Body of pancreas (tissue), 4 donors: ENCODE measurements at places on chromosomes 2 and 18. TPM values are rescaled to one million over a fixed set of nuclear protein-coding genes. Genes with fewer than 3 reads are reported as not detected.

DNA sequence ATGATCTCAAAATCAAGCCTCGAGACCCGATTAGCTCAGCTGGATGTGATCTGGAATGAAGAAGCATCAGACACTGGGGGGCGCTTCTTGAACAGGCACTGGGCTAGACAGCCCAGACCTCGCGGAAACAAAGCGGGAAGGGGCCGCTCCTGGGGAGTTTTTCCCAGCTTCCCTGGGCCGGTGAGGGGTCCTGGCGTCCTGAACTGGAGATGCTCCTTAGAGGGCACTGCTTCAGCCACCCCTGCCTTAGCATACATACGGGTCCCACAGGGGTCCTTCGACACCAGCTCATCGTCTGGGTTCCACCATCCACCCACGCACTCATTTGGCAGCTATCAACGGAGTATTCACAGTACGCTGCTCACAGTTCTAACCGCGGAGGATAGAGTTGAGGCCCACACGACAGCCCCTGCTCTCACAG is 146.7 kb downstream of the TSN start:
- no peaks in the 10 kb centered on the region for H3K4me1 ChIP-seq
- no peaks in the 10 kb centered on the region for H3K36me3 ChIP-seq
- DNase-seq: no peak
- no peak overlapping the region for H3K4me3 ChIP-seq
- no peak overlapping the region for H3K27ac ChIP-seq

Gene PROKR1
- not detected for total RNA-seq

DNA sequence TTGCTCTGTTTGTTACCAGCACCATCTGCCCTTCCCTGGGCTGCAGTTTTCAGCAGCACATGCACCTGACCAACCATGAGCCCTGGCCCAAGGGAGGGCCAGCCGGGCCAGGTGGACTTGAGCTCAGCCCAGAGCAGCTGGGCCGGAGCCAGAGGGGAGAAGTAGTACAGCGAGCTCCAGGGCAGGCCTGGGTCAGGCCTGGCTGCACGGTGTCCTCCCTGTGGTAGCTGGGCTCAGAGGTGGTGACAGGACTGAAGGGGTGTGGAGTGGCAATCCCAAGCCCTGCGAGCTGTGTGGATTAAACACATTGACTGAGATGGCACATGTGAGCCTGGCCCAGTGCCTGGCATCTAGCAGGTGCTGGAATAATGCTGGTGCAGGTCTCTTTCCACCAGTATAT is 222.2 kb downstream of the GLI2 start:
- no peak overlapping the region for H3K4me3 ChIP-seq
- no peak for DNase-seq
- H3K27ac ChIP-seq: no peak overlapping the region
- H3K27me3 ChIP-seq: no peaks in the 10 kb centered on the region
- peaks cover 13% of the 10 kb centered on the region for H3K4me1 ChIP-seq

- H3K27me3 ChIP-seq: no peaks in the 10 kb centered on the region
- no peak for DNase-seq
- no peak overlapping the region for H3K4me3 ChIP-seq
- no peaks in the 10 kb centered on the region for H3K36me3 ChIP-seq
- H3K27ac ChIP-seq: no peak overlapping the region
- no peaks in the 10 kb centered on the region for H3K4me1 ChIP-seq
These were observed 199.2 kb upstream of the TNP1 start for GRCh38 chr2:217058791-217059755.

Gene RUFY4
- total RNA-seq: not detected

DNA sequence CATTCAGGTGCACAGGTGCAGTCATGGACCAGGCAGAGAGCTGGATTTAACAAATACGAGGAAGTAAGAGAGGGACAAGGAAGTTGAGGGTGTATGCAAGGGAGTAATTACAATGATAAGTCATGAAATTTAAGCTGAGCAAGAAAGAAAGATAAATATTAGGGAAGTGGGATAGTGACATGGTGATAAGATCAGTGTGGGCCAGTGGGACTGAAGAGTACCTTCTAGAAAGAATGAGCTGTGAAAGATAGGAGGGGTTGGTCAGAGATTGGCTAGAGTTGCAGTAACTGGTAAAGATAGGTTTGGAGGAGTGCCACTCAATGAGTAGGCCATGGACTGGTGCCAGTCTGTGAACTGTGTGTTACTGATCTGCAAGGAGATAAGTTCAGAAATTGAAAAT is 200.8 kb upstream of the SIX3 start:
- no peaks in the 10 kb centered on the region for H3K27me3 ChIP-seq
- DNase-seq: no peak
- H3K36me3 ChIP-seq: no peaks in the 10 kb centered on the region
- H3K4me3 ChIP-seq: no peak overlapping the region
- no peaks in the 10 kb centered on the region for H3K4me1 ChIP-seq

- H3K27me3 ChIP-seq: no peaks in the 10 kb centered on the region
- DNase-seq: no peak
- no peak overlapping the region for H3K27ac ChIP-seq
- H3K4me3 ChIP-seq: no peak overlapping the region
These were observed 244.6 kb upstream of the RND3 start for GRCh38 chr2:150732064-150732463.

Gene CBLN2
- total RNA-seq: not detected

- peak overlapping the region; percentile 29 for H3K27ac ChIP-seq
- H3K4me3 ChIP-seq: no peak overlapping the region
- H3K4me1 ChIP-seq: peaks cover 39% of the 10 kb centered on the region
- no peaks in the 10 kb centered on the region for H3K36me3 ChIP-seq
- DNase-seq: no peak
These were observed 3.2 kb downstream of the MRO start for GRCh38 chr18:50816419-50817166.

DNA sequence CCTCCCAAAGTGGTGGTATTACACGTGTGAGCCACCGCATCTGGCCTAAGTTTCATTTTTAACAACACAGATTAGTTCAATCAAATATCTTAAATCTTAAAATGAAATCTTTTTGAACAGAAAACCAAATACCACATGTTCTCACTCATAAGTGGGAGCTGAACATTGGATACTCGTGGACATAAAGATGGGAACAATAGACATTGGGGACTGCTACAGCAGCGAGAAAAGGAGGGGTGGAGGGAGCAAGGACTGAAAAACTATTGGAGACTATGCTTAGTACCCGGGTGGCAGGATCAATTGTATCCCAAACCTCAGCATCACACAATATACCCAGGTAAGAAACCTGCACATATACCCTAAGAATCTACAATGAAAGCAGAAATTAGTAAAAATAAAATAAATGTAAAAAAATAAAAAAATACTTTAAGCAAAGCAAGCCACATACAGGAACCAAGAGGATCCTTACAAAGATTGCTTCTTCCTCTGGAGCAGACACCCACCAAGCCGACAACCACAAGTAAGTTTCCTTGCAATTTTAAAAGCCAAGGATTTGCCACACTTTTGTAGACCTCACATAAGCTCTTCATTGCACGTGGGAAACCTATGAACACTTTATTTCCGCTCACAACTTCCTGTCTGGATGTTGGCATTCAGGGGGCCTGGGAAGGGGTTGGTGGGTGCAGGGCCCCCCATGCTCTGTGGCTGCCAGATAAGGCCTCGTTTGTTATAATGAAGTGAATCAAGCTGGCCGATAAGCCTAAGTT is 147.9 kb downstream of the MYCN start:
- H3K27ac ChIP-seq: no peak overlapping the region
- no peak for DNase-seq
- H3K36me3 ChIP-seq: no peaks in the 10 kb centered on the region
- no peak overlapping the region for H3K4me3 ChIP-seq

Gene SPP2
- not detected for total RNA-seq

- H3K36me3 ChIP-seq: no peaks in the 10 kb centered on the region
- no peak for DNase-seq
These were observed 80.1 kb downstream of the XDH start for GRCh38 chr2:31334311-31335026.

Gene SH2D6
- 0.26 TPM for total RNA-seq

DNA sequence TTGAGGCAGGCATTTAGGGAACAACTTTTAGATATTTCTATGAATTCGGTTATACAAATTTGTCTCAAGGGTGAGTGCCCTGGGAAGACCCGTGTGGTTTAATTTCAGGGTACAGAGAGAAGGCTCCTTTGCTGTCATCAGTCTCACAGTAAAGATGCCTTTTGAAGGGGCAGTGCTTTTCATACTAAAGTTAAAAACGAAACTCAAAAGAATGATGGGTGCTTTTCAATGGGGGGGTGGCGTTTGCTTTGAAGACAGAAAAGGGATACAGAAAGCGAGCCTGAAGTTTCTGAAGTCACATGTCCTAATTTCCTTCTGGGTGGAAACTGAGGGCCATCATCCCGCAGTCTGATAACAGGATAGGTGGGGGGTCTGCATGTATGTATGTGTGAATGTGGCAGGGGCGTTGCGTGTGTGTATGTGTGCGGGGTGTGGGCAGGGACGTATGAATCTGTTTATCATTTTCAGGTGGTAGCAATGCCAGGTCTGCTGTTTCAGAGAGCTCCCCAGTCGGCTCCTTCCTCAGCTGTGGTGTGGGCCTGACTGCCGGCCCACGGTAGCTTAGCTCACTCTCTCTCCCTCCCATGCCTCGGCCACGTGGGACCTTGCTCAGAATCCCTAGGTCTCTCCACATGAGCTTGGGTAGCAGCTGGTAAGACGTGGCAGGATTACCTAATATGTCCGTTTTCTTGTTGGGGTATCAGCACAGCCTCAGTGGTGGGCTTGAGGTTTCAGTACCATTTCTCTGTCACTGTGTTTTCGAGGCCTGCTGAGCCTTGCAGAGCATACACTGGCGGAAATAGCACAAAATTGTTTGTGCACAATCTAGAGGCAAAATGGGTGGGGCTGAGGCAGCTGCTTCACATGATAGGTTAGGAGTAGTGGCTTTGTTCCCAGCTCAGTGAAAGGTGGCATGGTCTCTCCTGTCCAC is 32.7 kb downstream of the ARHGAP25 start:
- H3K4me1 ChIP-seq: peaks cover 20% of the 10 kb centered on the region
- no peak for DNase-seq
- H3K36me3 ChIP-seq: no peaks in the 10 kb centered on the region
- H3K4me3 ChIP-seq: no peak overlapping the region
- no peaks in the 10 kb centered on the region for H3K27me3 ChIP-seq

DNA sequence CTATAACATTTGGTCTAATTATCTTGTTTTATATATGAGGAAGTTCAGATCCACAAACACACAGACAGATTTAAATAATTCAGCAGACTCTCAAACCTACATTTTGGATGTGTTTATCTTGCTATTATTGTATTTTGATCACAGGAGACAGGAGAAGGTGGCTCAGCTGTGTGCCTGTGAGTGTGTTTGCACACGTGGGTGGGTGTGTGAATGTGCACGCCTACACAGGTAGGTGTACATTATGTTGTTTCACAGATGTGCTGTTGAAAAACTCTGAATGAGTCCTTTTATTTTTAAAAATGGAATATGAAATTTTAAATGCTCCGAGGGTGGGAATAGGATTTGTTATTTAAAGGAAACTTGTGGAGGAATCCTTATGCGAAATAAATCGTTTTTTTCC is 183.4 kb downstream of the PRKCE start:
- no peak for DNase-seq
- no peaks in the 10 kb centered on the region for H3K4me1 ChIP-seq
- no peaks in the 10 kb centered on the region for H3K27me3 ChIP-seq
- H3K4me3 ChIP-seq: no peak overlapping the region
- H3K27ac ChIP-seq: no peak overlapping the region
- no peaks in the 10 kb centered on the region for H3K36me3 ChIP-seq

Gene CREG2
- not detected for total RNA-seq

GRCh38 chr18:59730896-59731295 is 33.7 kb upstream of the CCBE1 start:
- H3K4me3 ChIP-seq: no peak overlapping the region
- H3K27me3 ChIP-seq: no peaks in the 10 kb centered on the region
- no peaks in the 10 kb centered on the region for H3K36me3 ChIP-seq

- DNase-seq: no peak
- no peak overlapping the region for H3K4me3 ChIP-seq
- H3K4me1 ChIP-seq: no peaks in the 10 kb centered on the region
- H3K27ac ChIP-seq: no peak overlapping the region
- H3K27me3 ChIP-seq: no peaks in the 10 kb centered on the region
These were observed 410.0 kb upstream of the TNP1 start for GRCh38 chr2:217269701-217270484.

DNA sequence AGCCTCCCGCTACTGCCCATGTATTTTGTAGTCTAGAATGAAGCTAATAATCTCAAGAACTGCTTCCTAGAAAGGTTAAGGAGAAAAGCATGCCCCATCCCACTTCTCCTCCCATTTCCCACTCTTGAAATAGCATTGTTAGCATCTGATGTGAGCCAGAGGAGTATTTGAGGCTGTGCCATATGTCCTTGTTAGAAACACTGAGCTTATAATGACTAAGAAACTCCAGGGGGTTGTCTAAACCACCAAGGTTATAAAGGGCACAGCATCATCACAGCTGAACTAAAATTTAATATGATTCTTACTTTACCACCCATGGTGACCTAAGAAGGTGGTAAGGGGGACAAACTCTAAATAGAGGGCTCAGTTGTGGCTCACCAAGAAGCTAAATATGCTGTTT is 16.6 kb downstream of the TSPYL6 start:
- no peaks in the 10 kb centered on the region for H3K4me1 ChIP-seq
- H3K4me3 ChIP-seq: no peak overlapping the region
- DNase-seq: no peak
- H3K27ac ChIP-seq: no peak overlapping the region
- H3K27me3 ChIP-seq: no peaks in the 10 kb centered on the region

Gene RTP5
- total RNA-seq: not detected

GRCh38 chr2:236862961-236863728 is 222.5 kb upstream of the COPS8 start:
- no peak overlapping the region for H3K4me3 ChIP-seq
- H3K27me3 ChIP-seq: no peaks in the 10 kb centered on the region
- H3K36me3 ChIP-seq: no peaks in the 10 kb centered on the region
- no peak overlapping the region for H3K27ac ChIP-seq
